ENCODE measurements at places on chromosomes 4 and X.

GRCh38 chr4:68658672-68659071 lies 11.8 kb downstream of the UGT2B15 start:
- DNase-seq = no peak

DNA sequence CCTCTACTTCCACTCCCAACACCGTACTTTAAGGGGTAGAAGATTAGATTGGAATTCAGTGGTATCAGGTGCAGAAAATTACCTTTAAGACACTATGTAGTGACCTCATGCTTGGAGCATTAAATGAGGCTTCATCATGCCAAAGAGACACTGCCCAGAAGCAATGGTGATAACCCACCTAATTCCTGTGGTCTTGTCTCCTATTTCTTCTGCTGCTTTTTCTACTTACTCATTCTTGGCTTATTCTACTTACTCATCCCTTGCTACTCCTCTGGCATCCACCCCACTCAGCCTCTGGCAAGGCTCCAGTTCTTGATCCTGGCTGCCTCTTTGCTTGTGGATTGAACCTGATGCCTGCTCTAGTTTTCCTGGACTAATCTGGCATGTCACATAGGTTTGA lies 62.3 kb upstream of the ADAMTS3 start:
- no peak for DNase-seq

- DNase-seq = no peak
Observed at GRCh38 chr4:174154215-174154854, 129.1 kb downstream of the FBXO8 start.

GRCh38 chrX:48497871-48498270 lies 10.9 kb upstream of the PORCN start:
- no peak for DNase-seq

GRCh38 chrX:41026702-41027078 lies 58.6 kb upstream of the USP9X start:
- DNase-seq = no peak

- no peak for DNase-seq
Observed at GRCh38 chr4:2222838-2223237, 19.1 kb downstream of the HAUS3 start.

- DNase-seq = no peak
Observed at GRCh38 chrX:116289592-116289991, 119.0 kb downstream of the AGTR2 start.

GRCh38 chr4:149961876-149962597 lies 116.2 kb upstream of the DCLK2 start:
- no peak for DNase-seq

DNA sequence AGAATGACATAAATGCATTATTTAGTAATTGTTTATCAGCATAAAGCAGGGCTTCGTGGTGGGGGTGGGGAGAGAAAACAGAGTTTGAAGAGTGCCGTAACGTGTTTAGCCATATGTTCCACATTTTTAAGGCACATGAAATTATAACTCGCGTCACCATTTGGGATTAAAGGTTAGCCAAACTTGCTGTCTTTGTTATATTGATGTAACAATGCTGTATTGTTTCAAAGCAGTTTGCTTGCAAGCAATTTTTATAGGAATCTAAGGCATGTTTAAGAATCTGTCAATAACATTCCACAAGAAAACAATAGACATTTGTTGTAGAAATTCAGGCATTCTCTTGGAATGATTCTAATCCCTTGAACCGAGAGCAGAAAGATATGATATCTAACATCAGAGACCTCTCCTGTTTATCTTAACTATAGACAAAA lies 78.3 kb downstream of the CLDN22 start:
- no peak for DNase-seq

GRCh38 chrX:111007238-111007637 lies 88.8 kb upstream of the PAK3 start:
- no peak for DNase-seq

DNA sequence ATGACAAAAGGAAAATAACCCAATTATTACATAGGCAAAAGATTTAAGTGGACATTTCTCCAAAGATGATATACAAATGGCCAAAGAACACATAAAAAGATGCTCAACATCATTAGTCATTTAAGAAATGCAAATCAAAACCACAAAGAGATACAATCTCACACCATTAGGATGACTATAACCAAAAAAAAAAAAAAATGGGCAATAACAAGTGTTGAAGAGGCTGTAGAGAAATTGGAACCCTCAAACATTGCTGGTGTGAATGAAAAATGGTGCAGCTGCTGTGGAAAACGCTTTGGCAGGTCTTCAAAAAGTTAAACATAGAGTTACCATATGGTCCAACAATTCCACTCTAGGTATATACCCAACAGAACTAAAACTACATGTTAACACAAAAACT lies 5.6 kb upstream of the PRDX4 start:
- no peak for DNase-seq

DNA sequence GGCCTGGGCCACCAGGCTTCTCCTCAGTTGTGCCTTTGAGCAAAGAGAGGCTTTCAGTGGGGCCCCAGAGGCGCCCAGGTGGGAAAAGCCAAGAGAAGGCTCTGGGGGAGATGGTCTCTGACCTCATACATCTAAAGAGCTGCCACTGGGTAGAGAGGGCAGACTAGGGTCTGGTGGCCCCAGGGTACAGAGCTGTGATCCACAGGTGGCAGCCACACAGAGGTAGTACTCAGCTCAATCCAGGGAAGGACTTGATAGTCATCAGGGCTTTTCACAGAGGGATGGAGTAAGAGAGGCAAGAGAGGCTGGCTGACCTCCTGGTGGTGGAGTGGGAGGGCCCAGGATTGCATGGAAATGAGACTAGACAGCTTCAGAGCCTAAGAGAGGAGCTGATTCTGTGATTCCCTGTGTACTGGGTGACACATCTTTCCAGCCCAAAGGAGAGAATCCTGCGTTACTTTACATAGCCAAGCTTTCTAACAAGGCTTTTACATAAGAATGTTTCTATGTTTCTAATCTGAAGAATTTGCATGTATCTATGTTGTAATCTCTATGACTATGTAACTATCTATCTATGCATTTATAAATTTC lies 53.2 kb upstream of the PJA1 start:
- no peak for DNase-seq

- no peak for DNase-seq
Observed at GRCh38 chr4:12573716-12574115, 910.4 kb downstream of the RAB28 start.

- DNase-seq = no peak
Observed at GRCh38 chr4:147683188-147683591, 773 bp downstream of the PRMT9 start.

DNA sequence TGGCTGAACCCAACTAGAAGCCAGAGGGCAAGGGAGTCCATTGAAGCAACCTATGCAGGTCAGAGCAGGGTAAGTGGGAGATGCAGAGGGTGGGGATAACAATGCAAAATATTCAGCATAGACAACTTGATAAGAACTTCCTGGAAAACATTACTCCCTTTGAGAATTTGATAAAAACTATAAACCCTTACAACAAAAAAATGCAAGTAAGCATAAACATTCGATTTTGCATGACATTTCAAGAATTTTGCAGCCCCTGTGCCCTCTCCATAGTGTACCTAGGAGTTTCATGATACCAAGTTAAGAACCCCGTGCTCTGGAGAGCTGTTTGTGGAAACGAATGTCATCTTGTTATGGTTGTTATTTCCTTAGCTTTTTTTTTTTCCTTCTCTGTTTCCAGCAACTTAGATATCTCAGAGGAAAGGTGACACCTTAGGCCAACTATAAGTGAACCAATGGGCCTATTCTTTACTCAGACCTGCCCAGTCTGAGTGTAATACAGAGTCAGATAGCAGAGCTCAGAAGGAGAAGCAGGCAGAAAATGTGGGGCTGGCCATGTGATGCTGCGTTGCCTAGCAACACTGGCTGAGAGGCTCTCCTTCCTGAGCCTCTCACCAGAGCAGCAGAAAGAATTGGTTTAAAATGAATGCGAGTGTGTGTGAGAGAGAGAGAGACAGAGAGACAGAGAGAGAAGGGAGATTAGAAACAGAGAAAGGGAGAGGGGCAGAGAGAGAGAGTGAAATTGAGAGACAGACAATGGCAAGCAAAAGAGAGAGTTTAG lies 36.7 kb upstream of the GABRQ start:
- DNase-seq = no peak

- DNase-seq = no peak
Observed at GRCh38 chrX:68428431-68428830, 4.9 kb downstream of the OPHN1 start.

DNA sequence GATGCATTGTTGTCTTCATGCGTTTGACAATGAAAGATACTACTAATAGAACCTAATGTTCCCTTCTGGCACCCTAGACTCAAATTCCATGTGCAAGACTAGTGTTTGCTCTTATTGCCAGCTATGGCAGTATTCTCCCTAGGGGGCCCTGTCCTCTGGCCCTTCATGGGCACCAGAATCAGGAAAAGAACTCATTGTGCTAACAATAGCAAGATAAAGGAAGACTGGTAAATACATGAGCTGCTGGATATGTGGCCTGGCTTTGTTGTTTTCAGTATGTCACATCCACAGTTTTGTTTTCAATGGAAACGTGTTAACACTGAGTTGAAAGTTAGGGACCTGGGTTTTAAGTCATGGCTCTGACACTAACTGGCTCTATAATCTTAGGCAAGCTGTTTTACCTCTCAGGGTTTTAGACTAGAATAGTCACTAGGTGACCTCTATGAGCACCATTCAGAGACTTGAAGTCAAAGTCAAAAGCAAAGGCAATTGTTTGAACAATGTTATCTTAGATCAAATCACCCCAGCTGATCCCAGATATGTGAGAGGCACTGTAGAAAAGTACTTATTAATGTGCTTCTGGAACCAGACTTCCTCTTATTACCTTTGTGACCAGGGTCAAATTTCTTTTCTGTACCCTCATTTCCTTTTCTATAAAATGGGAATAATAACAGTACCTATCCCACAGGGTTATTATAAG lies 253.7 kb upstream of the DIAPH2 start:
- no peak for DNase-seq

DNA sequence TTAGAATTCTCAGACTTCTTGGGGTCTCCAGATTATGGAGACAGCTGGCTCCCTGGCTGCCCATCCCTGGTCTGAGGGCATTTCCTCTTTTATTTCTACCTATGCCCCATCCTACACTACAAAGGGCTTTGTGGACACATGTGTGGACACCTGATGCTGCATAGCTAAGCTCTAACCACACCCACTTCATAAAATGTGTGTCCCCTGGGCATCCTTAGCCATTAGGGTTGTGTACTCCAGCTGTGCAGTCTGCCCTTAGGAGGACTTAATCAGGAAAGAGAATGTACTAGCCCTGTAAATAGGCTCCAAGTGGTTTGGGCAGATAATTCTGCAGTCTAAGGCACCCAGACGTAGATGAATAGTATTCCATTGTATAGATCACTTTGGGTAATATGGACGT lies 47.0 kb downstream of the COQ2 start:
- DNase-seq = no peak

DNA sequence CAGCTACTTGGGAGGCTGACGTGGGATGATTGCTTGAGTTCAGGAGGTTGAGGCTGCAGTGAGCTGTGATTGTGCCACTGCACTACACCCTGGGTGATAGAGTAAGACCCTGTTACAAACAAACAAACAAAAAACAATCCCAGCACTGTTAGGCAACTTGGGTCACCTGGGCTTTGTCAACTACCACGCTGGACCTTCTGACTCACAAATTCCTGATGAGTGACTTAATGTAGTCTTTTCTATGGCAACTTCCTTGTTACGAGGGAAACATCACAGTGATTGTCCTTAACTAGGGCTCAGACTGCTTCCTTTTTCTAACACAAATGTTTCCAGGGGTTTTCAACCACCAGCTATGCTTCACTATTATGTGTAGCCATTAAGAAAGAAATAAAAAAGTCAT lies 128.8 kb upstream of the GPC4 start:
- no peak for DNase-seq

DNA sequence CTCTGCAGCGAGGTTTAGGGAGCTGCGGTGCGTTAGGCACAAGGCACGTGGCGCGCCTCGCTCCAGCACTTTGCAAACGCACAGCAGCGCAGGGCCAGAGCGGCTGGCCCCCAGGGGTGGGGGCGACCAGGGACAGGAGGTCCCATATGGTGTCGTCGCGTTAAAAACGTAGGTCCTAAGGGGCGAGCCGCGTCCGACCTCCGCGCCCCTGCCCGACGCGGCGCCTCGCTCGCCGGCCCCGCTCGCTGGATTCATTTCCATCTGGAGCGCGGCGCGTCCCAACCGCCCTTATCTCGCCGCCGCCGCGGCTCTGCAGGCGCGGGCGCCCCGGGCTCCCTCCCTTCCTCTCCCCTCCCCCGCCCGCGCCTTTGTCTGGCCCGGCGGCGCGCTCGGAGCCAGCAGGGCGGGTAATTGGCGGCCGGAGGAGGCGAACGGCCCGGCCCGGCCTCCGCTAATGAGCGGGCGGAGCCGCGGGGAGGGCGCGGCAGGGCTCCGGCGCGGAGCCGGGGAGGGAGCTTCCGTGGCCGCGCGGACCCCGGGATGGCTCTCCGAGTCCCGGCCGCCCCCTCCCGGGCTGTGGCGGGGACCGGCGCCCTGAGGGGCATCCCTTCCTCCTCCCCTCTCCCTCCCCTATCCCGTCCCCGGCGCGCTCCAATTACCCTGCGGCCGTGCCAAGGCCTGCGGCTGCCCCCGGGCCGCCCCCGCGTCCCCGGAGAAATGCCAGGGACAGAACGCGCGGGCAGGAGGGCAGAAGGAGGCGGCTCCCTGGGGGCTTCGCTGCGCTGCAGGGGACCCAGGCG lies 409.0 kb downstream of the BCOR start:
- no peak for DNase-seq

DNA sequence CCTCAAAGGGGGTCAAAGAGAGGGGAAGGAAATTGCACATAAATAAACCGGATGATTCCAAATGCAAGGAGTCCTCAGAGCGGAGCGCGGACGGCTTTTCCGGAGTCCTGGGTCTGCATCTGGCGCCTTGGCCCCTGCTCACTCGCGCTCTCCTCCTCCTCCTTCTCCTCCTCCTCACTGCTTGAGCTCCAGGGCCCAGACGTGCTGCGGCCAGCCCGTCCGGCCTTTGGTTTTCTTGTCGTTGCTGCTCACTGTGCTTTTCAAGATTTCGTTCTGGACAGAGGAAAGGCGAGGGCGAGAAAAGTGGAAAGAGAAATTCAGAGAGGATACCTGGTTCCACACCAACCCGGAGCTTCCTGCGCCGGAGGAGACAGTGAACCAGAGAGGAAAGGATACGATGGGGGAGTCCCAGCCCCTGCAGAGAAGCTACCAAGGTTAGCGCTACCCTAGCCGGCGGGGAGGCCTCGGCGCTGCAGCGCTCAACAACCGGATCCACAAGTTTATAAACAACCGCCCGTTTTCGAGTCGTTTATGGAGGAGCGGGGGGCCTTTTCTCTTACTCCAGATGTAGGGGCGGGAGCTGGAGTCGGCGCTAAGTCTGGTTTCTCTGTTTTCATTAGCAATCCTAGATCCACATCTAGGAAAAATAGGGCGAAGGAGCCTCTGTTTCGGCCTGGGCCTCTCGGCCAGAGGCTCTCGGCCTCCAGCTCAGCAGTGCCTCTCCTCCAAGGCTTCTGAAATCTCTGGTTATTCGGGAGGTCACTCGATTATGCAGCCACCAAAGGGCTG lies 2.7 kb downstream of the HAND2 start:
- DNase-seq = no peak

DNA sequence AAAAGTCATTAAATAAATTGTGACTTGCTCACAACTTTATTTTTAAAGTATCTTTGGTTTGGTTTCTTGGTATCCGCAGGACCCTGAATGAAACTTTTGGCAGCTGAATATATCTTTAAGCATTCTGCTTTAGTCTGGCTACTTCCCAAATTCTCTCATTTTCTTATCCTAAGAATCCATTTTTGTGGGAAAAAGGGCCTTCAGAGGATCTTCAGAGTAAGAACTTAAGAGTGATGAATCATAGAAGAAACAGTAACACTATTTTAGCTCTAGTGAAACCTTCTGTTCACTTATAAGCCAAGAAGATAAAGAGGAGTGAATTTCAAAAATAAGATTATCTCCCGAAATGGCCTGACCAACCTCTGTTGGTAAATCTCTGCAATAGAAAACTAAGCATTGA lies 540.6 kb upstream of the MAGEB18 start:
- DNase-seq = no peak
